WTC11 (cell line): ENCODE measurements at places on chromosomes 7 and 10. TPM values are rescaled to one million over a fixed set of nuclear protein-coding genes. Genes with fewer than 3 reads are reported as not detected.

The TMEM184A gene
- 1.3 to 1.4 TPM (median 1.3 TPM) in 3 replicates for total RNA-seq

The MACROH2A2 gene
- total RNA-seq: 33.0 to 35.4 TPM (median 33.5 TPM) in 3 replicates

The PRLHR gene
- not detected in 3 replicates for total RNA-seq

The PON3 gene
- total RNA-seq: 0.37 to 0.62 TPM (median 0.42 TPM) in 3 replicates

The PNLIPRP2 gene
- 0.28 to 0.76 TPM (median 0.57 TPM) in 3 replicates for total RNA-seq

The DNAH11 gene
- 3.5 to 6.4 TPM (median 4.2 TPM) in 3 replicates for total RNA-seq

The PIP4K2A gene
- 37.8 to 47.5 TPM (median 44.5 TPM) in 3 replicates for total RNA-seq

GRCh38 chr7:65946904-65947303 lies 35.1 kb downstream of the GUSB start:
- DNase-seq: no peak

DNA sequence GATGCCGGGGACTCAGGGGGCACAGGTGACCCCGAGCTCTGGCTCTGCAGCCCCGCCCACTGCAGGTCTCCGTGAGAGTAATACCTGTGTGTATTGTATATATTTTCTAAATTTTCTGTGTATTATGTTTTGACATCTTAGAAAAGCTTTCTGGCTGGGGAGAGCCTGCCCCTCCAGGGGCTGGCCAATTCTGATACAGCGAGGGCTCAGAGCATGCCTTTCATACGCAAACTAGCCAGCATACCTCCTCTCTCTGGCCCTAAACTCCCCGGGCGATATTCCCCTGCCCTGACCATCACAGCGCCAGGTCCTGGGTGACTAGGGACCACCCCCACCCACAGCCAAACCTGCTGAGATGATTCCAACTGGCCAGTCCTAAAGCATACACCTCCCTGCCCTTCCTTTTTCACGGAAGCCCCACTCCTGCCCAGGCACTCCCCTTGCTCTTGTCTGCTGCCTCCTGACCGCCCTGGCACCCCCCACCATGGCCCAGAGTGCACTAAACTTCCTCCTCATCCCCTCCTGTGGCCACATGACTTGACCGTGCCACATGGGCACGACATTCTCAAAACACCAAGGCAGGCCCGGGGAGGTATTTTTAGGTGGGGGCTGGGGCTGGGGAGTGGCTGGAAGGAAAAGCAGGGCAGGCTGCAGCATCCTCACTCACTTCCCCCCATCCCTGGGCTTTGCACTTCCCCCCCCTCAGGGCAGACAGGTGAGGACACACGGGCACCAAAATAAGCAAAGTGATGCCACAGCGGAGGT lies 61.5 kb downstream of the INSIG1 start:
- DNase-seq: no peak

GRCh38 chr7:91411060-91411459 lies 146.8 kb downstream of the FZD1 start:
- no peak for DNase-seq

- peak; percentile 49 for DNase-seq
Observed at GRCh38 chr10:101230183-101230917, 1.1 kb upstream of the LBX1 start.

DNA sequence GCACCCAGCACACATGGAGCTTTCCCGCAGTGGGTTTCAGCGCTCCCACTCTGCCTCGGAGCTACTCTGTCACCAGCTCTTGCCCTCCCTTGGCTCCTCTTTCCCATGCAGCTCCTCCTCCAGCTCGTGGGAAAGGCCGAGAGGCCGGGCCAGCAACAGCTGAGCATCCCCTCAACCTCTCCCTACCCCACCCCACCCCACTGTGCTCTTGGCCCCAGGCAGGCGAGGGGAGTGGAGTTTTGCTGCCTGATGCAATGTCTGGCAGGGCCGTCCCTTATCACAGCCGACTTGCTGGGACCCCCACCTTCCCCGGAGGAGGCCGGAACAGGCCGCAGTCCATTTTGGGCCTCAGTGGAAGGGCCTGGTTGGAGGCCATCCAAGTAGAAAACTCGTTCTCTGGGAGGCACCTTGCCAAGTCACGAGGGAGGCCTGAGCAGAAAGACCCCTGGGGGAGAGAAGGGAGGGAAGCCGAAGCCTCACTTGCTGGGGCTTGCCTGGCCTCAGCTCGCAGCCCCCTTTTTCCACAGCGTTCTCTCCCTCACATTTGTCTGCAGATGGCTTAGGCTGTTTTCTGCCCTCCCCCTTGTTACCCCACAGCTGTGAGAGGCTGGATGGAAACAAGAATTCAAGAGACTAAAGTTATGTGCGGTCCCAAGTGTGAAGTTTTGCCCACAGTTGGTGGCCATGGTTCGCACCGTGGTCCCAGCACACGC lies 35.3 kb downstream of the CHST3 start:
- DNase-seq: no peak

GRCh38 chr7:122457969-122458368 lies 153.4 kb upstream of the FEZF1 start:
- no peak for DNase-seq

GRCh38 chr7:94698275-94698674 lies 42.3 kb upstream of the SGCE start:
- no peak for DNase-seq
